ENCODE measurements at places on chromosomes 1 and 21.

DNA sequence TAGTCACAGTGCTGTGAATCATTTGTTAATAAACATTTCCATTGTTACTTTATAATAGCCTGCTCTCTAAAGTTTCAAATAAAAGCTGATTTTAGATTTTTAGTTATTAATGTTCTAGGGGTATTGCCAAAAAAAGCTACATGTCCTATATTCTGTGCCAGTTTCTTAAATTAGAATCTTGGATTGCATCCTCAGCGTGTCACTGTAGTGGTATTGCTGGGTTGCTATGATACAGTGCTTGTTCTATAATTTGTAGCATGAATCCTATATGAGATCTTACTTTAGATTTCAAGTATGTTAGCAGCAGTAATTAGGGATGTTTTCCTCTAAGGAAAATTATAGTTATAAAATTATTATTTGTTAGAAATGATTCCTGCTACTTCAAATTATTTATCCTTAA, 16.4 kb downstream of the PPP2R5A start:
- DNase-seq, result no peak

GRCh38 chr1:6864166-6864565, 78.9 kb downstream of the CAMTA1 start:
- DNase-seq, result no peak

DNA sequence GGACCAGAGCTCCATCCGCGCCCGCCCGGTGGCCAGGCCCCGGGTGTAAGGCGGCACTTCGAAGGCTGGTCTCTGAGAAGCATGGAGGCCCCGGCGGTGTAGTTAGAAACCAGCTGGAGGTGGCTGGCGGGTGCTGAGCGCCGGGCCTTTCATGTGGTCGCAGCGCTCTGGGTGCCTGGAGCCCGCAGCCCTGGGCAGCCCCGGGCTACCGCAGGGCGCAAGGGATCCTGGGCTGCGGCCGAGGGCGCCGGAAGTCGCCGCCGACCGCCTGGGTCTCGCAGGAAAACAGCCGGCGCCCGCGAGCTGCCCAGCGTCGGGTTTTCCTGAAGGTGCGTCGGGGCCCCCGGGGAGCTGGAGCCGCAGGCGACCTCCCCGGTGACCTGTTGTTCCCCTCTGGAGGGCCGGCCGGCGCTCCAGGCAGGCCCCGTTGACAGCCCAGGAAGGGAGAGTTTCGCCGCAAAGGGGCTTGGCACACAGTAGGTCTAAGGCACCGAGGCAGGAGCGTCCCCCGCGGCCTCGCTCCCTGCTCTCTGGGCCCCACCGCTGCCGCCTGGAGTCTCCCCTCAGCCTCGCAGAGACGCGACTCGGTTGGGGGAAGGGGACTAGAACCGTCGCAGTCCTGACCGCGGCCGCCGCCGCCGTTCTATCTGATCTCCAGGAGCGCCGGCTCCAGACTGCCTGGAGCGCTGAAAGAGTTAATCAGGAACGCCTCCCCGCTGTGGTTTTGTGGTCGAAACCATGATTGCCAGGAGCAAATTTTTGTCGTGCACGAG, 2.7 kb downstream of the GRHL3 start:
- no peak for DNase-seq

DNA sequence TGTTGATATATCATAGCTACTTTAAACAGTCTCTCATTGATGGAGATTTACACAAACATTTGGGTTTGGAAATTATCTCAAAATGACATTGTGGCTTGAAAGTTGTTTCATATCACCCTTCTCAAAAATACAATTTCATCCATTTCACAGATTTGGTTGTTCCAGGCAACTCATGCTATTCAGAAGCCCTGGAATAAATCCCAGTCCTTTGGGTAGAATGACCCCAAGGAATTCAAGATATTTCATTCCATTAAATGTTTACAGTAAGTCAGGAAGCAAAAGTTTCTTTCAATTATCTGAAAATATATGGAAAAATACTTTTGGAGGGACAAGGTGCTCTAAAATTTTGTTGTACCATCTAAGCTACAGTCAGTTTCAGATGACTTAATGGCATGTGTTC, 27.1 kb downstream of the MPZL1 start:
- no peak for DNase-seq

DNA sequence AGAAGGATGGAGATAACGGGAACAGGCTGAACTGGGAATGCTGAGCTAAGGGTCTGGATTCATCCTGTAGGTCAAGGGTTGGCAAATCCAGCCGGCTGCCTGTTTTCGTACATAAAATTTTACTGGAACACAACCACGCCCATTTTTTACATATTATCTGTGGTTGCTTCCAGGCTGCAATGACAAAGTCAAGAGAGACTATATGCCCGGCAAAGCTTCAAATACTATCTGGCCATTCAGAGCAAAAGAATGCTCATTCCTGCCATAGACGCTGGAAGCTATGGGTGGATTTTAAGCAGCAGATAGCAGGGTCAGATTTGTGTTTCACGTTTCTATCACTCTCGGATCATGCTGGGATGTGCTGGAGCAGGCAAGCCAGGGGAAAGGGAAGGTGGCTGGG, 137.9 kb upstream of the EDN2 start:
- no peak for DNase-seq

DNA sequence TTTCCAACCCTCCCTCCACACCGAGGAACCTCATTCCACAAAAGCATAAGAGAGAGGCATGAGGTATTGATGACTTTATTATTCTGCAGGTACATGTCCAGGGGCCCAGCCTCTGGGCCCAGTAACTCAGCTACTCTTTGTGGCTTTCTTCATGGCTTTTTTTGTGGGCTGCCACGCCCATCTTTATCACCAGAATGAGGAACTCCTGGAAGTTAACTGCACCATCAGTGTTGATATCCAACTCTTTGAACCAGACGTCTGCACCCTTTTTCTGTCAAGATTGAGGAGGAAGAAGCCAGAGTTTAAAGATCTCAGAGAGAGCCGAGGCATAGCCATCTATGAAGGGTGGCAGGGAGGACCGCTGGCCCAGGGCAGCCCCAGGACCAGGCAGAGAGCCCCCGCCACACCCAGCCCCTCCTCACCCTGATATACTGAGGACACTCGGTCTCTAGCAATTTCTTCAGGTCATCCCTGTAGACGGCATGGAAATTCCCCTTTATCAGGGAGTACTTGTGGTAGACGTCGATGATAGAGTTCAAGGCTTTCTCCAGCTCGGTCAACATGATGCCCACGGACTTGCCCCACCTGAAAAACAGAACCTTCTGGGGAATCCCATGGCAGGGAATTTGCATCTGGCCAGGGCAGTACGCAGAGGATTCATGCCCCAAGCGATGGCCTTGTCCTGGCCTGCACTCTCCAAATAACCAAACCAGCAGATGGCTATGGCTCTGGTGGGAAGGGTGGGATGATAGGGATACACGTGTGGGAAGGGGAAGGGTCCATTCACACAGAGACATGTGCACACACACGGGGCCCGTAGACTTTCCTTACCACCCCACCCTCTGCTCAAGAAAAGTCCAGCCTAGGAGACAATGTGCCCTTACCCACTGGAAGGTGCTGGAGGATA, 647 bp downstream of the S100A8 start:
- DNase-seq, result no peak

GRCh38 chr1:118264343-118264742, 79.3 kb upstream of the SPAG17 start:
- no peak for DNase-seq

DNA sequence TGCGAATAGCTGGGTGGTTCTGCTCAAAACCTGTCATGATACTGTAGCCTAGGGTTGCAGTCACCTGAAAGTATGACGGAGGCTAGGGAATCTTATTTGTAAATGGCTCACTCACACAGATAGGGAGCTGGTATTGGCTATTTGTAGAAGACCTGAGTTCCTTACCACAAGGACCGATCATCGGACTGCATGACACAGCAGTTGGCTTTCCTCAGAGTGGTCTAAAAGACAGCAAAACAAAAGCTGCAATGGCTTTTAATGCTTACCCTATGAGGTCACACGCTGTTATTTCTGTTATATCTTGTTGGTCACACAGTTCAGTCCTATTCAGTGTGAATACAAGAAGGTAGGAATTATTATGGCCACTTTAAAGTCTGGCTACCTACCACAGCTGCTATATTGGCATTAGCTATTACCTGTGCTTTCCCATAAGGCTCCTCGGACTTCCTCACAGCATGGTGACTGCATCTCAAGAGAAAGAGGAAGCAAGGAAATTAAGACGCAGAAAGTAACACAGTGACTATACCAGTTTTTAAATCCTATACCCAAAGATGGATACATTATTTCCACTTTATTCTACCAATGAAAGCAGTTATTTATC, 68.4 kb upstream of the LRRC7 start:
- DNase-seq, result no peak

- DNase-seq, result peak; percentile 56
Observed at GRCh38 chr21:33682992-33683627, 40.8 kb downstream of the ITSN1 start.

GRCh38 chr1:83520797-83521196, 478.1 kb downstream of the TTLL7 start:
- DNase-seq, result no peak

GRCh38 chr1:227779021-227779441, 36.4 kb upstream of the PRSS38 start:
- DNase-seq, result no peak

- DNase-seq, result no peak
Observed at GRCh38 chr21:16993416-16994038, 519.3 kb upstream of the CXADR start.

GRCh38 chr1:243414152-243414494, 158.3 kb downstream of the SDCCAG8 start:
- DNase-seq, result no peak

DNA sequence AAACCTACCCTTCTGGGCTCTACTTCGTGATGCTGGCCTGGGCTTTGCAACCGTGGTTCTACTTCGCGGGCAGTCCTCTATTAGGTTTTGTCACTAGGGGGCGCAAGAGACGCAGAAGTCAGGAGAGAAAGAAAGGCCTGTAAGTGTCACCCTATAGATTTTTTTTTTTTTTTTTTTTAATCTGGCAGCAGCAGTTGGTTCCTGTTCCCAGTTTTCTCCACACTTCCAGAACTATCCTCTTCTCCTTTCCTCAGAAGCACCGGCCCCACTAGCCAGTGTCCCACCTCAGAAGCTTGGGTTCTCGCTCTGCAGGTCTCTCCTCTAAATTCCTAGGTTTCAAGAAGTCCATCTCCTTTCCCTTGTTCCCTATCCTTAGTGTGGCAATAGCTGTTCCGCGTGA, 9.1 kb upstream of the LCE2D start:
- peak; percentile 59 for DNase-seq

- DNase-seq, result no peak
Observed at GRCh38 chr1:43786201-43786958, 79.0 kb downstream of the ST3GAL3 start.
